ENCODE measurements at places on chromosomes 13 and 19.
A peak's percentile ranks its signal among the peaks of the same experiment; 100 is the strongest.

DNA sequence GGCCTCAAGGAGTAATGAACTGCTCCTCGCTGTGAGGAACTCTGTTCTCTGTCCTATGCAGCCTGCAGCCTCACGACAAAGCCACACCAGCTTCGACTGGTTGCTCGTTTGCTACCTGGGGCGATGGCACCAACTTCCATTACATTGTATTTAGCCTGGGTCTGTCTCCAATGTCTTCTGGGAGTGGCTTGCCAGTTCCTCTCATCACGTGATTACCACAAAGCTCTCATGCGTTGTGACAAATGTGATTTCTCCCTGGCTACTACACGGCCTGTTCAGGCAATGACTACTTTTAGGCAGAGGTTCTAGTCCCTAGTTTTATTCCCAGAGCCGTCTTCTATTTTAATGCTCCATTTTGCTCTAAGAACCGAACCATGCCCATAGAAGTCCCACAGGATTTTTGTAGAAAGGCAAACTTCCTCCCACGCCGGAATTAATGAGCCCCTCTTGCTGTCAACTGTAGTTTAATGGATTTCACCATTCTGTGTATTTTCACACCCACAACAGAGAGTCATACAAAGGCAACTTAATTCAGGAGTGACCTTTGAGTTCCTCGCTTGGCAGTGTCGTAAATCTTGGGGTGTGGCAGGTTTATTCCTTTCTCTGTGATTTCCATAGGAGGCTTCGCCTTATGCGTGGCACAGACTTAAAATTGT, 351.9 kb downstream of the EFNB2 start:
- no peak for DNase-seq

DNA sequence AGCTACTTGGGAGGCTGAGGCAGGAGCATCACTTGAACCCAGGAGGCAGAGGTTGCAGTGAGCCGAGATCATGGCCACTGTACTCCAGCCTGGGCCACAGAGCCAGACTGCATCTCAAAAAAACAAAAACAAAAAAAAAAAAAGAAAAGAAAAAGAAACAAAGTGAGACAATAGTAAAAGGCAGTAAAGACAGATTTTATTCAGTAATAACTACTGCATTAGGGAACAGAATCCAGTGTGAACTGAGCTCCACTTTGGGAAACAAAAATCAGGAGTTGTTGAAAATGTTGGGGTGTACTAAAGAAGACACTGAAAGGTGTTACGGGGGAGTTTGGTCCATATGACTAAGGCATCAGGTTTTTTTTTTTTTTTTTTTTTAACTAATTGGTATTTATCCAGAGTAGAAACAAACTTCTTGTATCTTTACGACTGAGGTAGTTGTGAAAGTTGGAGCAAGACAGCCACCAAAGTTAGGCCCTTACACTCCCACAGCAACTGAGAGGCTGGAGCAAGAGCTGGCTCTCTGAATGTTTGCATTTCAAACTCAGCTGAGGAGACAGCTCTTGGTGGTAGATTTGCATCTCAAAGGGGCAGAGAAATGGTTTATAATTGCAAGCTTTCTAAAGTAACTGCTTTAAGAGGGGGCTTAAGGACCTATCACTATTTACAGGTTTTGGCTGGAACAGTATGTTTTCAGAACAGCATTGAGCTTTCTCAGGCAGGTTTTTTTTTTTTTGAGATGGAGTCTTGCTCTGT, 24.2 kb downstream of the ZNF607 start:
- no peak for DNase-seq

DNA sequence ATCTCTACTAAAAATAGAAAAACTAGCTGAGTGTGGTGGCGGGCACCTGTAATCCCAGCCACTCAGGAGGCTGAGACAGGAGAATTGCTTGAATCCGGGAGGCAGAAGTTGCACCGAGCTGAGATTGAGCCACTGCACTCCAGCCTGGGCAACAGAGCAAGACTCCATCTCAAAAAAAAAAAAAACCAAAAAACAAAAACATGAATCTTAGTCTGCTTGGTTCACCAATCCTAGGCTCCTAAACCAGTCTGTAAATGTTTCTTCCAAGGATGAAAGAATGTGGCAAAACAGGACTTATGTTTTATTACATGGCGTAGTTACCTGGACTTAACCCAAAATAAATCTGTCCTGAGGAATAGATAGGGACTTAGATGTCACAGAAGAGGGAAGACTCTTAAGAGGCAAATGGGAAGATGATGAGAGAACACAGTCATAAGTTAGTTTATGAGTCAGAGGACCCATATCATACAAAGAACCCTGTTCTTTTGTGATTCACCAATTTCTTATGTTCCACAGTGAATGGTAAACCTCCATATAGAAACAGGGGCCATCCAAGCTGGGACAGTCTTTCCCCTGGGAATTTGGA, 6.9 kb upstream of the FBXL3 start:
- no peak for DNase-seq

DNA sequence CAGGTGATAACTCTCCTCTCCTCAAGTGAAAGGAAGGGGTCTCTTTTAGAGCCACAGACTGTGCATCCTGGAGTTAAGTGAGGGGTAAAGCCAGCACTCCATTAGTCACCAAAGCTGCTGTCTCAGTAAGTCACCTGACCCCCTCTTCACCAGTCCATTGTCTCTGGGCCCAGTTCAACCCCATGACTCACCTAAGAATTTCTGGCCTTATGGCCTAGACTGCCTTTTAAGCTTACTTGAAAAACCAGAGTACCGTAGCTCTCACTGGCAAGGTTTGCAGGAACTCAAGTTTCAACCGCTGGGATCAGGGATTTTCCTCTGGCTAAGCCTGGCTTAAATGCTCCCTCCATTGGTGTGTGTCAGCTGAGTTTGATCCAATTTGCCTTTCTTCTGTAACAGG, 23.4 kb upstream of the EID2 start:
- DNase-seq = no peak

DNA sequence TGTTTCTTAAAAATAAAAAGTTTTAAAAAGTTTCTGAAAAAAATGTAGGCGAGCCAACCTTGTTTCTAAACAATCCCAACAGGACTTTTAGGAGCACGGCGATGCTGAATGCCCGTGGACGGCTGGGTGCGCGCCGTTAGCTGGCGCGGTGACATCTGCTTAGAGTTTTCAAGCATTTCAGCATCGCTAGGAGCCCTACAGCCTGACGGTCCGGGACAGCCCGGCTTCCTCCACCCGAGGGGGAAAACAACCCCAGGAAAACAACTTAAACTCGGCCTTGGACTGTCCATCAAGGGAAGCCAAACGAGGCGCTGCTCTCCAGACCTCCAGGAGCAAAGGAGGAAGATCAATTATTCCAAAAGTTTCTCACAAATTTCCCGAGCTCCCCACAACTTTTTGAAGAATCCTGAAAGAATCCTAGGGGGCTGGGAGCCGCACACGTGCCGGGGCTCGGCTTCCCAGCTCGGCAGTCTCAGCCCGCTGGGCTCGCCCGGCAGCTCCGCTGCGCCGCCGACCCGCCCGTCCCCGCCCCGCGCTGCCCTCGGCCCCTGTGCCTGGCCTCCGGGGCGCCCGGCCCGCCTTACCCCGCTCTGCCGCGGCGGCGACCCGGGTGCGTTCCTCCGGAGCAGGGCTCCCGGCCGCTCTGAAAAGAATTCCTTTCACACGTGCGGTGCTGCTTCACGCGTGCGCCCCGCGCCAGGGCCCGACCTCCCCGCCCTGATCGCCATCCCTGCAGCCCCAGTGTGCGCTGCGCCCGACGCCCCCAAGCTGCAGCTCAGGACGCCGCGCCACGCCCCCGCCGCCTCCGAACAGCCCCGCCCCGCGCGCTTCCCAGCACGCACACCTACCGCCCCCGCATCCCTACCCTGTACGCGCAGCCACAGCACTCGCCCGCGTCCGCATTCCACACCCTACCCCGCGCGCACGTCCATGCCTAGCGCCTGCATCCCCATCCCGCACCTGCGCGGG, at the start of gene GJA3:
Gene GJA3, minus strand, starts transcription at position 747 of the 969 bp plus-strand sequence. CDS start 17,764 bp downstream, outside the sequence.
- peak; percentile 56 for DNase-seq

GRCh38 chr13:97466722-97467121, 32.8 kb downstream of the RAP2A start:
- DNase-seq = no peak

DNA sequence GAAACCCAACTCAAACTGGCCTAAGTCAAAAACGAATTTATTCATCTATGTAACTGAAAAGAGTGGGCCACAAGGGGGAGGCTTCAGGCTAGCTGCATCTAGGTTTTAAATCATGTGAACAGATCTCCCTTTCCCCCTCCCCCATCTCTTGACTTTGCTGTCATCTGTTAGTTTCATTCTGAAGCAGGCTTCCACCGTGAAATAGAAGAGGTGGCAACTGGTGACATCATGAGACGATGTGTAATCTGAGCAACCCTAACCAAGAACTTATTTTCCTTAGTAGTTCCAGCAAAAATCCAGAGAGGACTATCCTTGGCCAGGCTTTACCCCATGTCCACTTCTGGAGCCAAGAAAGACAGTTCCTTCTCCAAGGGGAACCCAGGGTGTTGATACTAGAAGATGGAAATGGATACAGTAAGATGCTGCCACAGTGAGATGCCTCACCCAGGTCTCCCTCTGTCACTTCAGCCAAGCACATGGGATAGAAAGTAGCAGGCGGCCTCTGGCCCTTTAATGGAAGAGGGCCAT, 9.4 kb downstream of the SAMD4B start:
- DNase-seq = no peak

DNA sequence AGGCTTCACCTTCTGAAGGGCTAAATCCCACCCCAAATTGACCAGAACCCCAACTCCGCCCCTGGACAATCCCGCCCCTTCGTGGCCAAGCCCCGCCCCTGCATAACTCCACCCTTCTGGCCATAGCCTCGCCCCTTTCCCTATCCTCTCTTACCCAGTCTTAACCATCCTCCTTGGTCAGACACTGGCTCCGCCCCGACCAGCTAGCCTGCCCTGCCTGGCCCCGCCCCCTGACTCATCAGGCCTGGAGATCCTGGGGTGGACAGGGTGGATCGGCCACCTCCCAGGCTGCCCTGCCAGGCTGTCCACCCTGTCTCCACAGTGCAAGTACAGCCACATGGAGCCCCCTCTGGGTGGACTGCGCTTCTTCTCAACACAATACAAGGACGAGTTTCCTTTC, 8.0 kb upstream of the ZNF358 start:
- DNase-seq = no peak

- DNase-seq = no peak
Observed at GRCh38 chr13:22092791-22093560, 422.1 kb downstream of the FGF9 start.

DNA sequence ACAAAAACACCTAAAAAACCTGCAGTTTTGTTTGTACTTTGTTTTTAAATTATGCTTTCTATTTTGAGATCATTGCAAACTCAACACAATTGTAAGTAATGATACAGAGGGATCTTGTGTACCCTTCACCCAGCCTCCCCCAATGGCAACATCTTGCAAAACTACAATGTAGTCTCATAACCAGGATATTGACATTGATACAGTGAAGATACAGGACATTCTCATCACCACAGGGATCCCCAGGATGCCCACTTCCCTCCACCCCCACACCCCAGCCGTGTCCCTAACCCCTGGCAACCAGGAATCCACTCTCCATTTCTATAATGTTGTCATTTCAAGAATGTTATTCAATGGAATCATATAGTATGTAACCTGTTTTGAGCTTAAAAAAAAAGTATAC, 10.3 kb upstream of the C5AR2 start:
- no peak for DNase-seq

DNA sequence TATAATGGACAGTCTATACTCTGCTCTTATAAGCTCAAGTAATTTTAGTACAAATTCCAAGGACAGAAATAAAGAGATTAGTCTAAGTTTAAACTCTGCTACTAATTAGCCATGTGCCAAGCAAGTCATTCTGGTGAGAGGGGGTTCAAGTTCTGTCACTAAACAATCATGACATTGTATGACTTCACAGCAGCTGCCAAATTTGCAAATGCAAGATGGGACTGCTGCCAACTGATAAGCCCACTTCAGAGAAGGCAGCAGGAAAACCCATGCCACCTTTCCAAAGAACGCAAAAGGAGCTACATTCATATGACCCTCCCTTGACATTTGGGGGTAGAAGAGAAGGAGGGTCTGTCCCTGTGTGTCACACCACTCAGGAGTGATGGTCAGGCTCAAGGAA, 60.7 kb upstream of the RFXAP start:
- no peak for DNase-seq

GRCh38 chr13:52599848-52600603, 42.2 kb upstream of the HNRNPA1L2 start:
- peak; percentile 73 for DNase-seq

DNA sequence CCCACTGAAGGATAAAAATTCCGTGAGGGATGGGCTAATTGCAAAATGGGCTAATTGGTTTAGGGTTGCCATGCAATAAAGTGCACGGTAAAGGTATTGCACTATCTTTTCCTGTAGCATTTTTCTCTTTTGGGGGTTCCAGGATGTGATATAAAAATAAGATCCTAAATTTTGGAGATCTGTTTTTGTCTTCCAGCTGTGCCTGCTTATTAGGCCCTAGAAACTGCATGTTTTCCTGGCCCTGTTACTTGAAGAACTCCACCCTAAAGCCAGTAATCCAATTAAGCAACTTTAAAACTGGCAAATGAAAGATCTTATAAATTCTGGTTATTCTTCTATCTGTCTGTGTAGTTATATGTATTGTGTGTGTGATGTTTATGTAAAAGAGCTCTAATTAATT, 2489.6 kb downstream of the PCDH9 start:
- DNase-seq = no peak

DNA sequence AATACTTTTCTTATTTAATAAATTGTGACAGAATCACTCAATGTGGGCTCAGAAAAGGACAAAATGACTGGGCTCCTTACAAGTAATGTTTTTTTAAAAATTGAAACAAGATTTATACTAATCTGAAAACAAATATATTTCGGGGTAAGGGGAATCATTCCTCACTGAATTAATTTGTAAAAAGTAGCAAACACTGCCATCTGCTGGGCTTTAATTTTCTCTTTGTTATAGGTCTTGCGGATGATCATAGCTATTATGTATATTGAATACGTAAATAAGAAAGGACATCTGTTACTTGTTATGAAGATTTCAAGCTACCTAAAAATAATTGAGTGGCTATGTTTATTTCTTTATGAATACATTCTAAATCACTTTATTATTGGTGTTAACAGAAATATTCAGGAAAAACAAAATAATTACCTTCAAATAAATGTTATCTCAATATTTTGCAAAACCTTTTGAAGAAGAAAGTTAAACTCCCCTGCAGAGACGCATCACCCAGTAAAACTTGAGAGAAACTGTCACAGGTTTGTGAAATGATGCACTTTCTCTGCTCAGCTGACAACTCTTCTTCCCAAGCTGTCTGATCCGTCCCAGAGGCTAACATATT, 17.8 kb upstream of the ENOX1 start:
- DNase-seq = no peak

GRCh38 chr13:65719831-65720230, 1510.3 kb downstream of the PCDH9 start:
- DNase-seq = no peak

GRCh38 chr13:112179995-112180394, 113.0 kb downstream of the SOX1 start:
- DNase-seq = peak; percentile 24

GRCh38 chr13:34847766-34848165, 94.3 kb upstream of the NBEA start:
- no peak for DNase-seq

DNA sequence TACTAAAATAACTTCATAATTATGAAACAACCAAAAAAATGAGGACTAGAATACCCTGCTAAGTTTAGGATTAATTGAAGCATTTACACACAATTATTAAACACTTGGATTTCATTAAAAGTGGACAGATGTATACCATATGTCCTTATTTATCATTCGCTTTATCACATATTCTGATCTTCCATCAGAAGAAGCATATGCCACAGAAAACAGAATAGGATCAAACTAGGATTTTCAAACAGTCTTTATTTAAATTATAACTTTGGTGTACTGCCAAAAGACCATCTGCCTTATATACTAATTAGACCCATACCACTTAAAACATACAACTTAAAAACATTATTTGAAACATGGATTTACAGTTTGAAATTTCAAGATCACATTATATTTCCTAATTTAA, 727.1 kb upstream of the KLHL1 start:
- no peak for DNase-seq

All from right forelimb (tissue), 1 donor.